ENCODE measurements at places on chromosomes 2 and 18.

DNA sequence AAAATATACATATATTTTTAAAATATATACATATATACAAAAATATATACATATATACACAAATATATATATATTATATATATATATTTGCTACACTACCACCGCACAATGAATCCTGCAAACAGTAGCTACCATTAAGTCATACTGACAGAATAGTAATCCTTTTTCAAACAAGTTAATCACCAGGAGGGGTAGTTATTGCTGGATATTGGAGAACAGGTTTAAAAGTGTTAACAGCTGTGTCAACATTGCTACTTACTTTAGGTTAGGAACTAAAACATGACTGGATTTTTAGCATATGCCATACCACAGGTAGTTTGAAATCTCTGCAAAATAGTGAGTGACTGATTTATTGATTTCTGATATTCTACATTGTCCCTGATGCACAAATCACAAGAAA lies 529.1 kb upstream of the CDH7 start:
- no peak for DNase-seq

- no peak for DNase-seq
Measured at GRCh38 chr18:68532328-68532885, 182.5 kb downstream of the TMX3 start.

GRCh38 chr2:10301941-10302478 lies 694 bp upstream of the HPCAL1 start:
- no peak for DNase-seq

DNA sequence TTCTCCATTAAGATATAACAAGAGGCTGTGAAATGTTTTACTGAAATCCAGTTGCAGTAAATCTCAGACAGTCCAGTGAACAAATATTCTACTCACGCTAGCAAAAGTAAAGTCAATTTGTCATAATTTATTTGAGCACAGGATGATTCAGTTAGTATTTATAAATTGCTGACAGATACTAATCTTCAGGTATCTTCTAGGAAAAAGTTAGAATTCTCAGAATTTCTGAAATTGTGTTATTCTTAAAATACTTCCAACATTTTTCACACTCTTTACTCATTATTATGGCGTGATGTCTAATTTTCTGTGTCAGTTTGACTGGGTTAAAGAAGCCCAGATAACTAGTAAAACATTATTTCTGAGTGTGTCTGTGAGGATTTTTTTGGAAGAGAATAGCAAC lies 460.2 kb upstream of the ACVR2A start:
- no peak for DNase-seq

DNA sequence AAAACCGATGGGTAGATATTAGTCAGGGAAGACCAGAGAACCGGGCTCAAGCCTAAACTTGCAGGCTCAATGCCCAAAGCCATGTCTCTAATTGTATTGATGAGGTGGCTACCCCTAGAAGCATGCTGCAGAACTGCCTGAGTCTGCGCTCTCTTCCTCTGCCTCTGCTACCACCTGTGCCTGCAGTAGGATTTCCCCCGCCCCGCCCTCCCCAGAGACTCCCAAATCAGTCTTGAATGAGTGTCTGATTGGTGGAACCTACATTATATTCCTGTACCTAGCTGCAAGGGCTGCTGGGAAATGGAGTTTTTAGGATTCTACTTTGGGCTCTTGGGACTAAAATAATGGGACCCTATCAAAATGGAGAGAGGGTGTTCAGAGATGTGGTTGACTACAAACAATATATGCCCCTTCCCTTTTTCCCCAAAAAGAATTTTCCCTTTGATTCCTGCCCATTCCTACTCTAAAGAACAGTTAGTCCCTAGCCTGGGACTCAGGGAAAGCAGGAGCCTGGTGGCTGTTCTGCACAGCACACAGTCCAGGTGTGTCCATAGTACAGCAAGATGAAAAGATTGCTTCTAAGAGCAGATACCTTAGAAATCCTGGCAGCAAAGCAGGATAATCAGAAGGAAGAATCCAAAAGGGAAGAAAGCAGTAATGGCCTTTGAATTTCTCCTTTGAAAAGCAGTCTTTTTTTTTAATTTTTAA lies 12.5 kb downstream of the GRP start:
- no peak for DNase-seq

DNA sequence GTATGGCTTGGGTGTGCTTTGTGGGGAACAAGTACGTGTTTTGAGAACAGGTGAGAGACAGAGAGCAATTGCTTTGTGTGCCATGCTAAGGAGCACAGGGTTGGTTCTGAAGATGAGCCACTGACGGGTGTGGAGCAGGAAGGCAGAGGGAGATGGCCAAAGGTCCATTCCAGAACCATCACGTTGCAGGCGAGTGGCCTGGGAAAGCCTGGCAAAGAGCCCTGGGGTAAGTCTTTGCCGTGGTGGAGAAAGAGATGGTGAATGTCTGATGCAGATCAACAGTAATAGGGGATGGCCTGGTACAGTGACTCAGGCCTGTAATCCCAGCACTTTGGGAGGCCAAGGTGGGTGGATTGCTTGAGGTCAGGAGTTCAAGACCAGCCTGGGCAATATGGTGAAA lies 93.5 kb upstream of the ZNF521 start:
- DNase-seq, result no peak

DNA sequence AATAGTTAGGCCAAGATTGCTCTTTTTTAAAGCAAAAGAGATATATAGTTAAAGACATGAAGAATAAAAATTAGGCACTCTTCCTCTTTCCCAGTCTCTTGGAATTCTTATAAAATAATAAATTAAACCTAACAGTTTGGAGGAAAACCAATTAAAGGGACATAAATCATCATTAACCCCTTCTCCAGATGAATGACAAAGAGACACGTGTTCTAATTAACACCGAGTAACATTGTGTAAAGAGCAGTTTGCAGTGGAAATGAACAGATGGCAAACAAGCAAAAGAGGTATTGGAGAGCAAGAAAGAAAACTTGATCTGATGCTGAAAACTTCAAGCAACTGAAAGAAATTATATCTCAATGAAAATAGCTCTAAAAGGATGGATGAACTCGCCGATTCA lies 48.4 kb downstream of the BCL2 start:
- DNase-seq, result no peak

DNA sequence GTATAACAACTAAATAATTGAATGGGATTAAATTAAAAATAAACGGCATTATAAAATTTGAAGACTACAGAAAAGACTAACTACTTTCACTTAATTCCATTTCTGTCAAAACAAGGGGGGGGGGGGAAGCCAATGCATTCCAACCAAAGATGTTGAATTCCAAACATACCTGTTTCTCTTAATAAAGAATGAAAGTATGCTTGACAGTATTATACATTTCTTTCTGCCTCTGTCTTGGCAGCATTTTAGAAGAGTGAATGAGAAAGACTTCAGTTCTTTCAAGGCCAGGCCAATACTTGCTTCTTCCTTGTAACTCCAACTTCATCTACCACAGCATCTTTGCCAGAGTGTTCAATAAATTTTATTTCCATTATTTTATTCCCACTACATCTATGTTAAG lies 65.9 kb downstream of the PDE11A start:
- no peak for DNase-seq

GRCh38 chr2:118098307-118099030 lies 10.2 kb downstream of the INSIG2 start:
- DNase-seq, result no peak
